ENCODE measurements at places on chromosomes 6 and 20.

DNA sequence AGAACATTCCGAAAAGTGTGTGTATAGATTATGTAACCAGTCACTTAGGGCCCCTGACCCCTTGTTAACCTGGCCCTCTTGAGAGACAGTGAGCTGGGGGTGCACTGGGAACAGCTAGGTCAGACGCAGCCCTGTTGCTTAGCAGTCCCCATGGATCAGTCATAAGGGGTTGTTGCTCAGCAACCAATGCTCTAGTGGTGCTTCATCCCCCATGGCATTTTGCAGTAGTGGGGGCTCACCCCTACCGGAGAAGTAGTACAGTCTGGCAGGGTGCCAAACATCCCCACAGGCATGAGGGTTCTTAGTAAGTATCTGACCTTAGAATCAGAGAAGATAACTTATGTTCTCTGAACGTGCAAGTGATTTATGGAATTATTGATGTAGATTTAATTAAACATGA lies 12.3 kb downstream of the PKIB start:
- DNase-seq = no peak

- peak; percentile 62 for DNase-seq
These were observed 43.2 kb downstream of the NCOA3 start for GRCh38 chr20:47544852-47545251.

- no peak for DNase-seq
These were observed 933 bp downstream of the SSR1 start for GRCh38 chr6:7311917-7312615.

DNA sequence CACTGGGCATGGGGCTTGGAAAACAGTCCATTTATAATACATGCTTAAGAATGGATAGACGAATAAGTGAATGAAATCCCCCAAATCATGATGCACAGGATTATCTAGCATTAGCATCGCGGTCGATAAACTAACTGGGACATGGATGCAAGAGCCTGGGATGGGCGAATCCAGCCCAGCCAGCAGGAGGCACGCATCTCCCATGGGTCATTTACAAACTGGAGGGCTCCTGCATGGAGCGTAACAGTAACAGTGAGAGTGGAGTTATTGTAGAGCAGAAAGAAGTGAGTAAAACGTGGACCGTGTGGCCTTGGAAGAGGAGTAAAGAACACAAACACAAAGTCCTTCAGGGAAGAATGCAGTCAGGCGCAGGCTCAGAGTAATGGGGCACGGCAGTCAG lies 136.5 kb downstream of the AGPAT4 start:
- DNase-seq = no peak

DNA sequence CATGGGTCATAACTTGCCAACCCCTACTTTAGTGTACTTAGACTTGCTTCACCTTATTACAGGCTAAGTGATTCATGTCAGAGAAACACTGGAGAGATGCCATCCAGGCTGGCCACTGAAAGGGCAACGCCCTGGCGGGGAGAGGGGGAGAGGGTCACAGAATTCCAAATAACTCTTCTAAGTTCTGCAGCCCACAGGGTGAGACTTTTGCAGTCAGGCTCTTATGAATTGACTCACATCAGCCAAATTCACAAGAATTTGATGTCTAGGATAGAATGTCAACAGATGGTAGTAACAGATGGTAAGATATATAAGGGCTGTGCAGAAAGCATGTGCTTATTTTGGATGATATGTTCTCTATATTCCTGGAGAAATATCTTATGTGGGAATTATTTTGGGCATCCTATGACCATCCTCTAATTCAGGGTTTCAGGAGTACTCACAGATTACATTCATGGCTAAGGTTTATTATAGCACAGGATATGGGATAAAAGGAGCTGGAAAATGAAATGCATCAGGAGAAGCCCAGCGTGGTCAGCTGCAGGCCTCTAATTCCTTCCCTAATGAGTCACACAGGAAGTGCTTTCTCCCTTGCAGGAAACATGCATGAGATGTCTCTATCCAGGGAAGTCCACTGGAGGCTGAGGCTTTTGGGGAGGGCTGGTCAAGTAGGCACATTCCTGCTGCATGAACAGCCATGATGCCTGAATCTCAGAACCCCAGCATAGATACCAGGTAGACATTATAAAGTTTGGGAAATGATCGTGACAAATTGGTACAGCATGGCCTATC lies 58.7 kb upstream of the RIN2 start:
- DNase-seq = peak; percentile 42

GRCh38 chr20:62297449-62298227 lies 5.2 kb upstream of the ADRM1 start:
- DNase-seq = no peak

DNA sequence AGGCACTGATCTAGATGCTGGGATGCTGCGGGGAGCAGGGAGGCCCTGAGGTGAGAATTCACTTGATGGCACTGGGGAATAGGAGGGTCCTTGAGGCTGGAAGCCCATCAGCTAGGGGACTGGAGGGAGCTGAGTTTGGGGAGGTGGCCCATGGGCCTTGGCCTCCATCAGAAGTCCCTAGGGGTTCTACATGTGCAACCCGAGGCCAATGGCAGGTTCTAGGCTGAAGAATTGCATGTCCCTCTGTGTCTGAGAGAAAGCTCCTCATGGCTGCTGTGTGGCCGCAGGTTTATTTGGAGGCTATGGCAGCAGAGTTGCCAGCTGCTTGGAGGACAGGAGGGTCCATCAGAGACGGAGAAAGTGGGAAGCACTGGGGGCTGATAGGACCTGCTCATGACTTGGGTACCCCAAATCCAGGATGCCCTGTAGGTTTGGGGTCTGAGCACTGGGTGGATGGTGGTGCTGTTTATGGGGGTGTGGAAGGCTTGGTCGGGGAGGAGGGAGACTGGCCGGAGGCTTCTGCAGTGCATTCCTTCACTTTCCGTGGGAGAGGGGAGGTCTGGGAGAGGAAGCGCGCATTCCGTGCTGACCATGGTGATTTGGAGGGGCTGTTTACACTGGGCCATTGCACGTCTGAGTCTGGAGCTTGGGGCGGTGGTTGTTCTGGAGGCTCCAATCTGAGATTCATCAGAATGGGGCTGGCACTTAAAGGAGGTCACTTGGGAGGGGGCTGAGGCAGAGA lies 24.8 kb upstream of the PHACTR3 start:
- no peak for DNase-seq

- DNase-seq = no peak
These were observed 2.3 kb upstream of the REV3L start for GRCh38 chr6:111485342-111485741.

DNA sequence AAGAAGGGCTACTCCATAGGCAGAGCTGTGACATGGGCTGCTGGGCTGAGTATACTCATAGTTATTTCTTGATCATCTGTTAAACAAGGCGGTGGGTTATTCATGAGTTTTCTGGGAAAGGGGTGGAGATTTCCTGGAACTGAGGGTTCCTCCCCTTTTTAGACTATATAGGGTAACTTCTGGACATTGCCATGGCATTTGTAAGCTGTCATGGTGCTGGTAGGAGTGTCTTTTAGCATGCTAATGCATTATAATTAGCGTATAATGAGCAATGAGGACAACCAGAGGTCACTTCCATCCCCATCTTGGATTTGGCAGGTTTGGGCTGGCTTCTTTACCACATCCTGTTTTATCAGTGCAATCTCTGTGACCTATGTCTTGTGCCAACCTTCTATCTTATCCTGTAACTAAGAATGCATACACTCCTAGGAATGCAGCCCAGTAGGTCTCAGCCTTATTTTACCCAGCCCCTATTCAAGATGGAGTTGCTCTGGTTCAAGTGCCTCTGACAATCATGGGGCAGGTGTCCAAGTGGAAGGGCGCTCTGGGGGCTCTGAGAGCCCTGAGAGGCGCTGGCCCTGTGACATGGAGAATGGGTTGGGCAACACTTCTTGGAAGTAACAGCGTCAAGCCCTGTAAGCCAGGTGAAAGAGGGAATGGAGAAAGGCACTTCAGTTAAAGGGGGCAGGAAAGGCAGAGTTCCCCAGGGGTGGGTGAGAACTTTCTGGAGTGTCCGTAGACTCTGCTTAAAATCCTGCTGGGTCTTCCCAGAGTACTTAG lies 354.2 kb upstream of the SULF2 start:
- peak; percentile 87 for DNase-seq

- DNase-seq = no peak
These were observed 11.9 kb downstream of the CD40 start for GRCh38 chr20:46129955-46130481.

- no peak for DNase-seq
These were observed 12.0 kb upstream of the GMDS start for GRCh38 chr6:2257363-2257762.

DNA sequence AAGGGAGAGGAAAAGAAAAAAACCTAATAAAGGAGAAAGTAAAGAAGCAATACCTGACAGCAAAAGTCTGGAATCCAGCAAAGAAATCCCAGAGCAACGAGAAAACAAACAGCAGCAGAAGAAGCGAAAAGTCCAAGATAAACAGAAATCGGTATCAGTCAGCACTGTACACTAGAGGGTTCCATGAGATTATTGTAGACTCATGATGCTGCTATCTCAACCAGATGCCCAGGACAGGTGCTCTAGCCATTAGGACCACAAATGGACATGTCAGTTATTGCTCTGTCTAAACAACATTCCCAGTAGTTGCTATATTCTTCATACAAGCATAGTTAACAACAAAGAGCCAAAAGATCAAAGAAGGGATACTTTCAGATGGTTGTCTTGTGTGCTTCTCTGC lies 70.8 kb upstream of the RNF146 start:
- no peak for DNase-seq

- no peak for DNase-seq
These were observed 7.9 kb downstream of the RIN2 start for GRCh38 chr20:19765913-19766312.

DNA sequence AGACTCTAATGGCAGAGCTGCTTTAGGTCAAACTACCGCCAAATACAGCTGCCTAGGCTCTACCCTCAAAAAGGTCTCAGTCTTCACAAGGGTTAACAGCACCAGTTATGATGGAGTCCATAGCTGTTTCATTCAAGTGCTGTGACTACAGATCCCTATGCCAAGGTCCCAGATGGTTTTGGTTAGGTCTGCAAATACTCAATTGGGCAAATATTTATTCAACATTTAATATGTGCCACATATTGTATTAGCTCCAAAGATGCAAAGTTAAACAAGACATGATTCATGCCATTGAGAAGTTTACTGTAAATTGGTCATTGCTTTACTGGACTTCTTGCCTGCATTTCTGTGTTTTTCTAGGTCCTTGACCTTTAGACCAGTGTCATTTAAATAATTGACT lies 55.8 kb upstream of the TFAP2D start:
- no peak for DNase-seq

DNA sequence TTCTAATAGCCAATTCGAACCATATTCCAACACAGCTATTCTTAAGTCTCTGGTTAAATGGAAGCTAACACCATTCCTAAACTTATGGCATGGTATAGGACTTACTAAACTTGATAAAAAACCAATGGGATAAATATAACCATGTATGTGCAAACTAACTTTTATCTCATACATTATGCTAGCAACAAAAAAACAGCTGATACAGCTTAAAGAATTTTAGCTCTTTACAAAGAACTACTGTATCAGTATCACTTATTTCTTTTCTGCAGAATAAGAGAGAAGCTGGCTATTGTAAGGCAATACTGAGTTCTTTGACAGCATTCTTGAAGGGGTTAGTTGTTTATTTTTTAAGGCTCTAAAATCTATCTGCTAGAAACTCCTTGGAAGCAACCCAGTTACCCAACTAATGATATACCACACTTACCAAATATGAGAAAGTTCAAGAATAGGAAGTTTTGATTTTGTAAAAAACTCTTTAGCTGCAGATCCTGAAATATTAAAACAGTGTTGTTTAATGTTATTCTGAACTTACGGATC lies 44.9 kb downstream of the REPS1 start:
- no peak for DNase-seq

- DNase-seq = no peak
These were observed 40.6 kb upstream of the JAG1 start for GRCh38 chr20:10714236-10714975.

GRCh38 chr6:170383466-170384035 lies 77.0 kb downstream of the FAM120B start:
- DNase-seq = no peak

GRCh38 chr6:72553531-72554511 lies 68.0 kb upstream of the KCNQ5 start:
- DNase-seq = peak; percentile 49

- DNase-seq = no peak
These were observed 114.3 kb downstream of the UBE3D start for GRCh38 chr6:82951389-82951788.

GRCh38 chr6:2173203-2173961 lies 72.0 kb downstream of the GMDS start:
- no peak for DNase-seq

DNA sequence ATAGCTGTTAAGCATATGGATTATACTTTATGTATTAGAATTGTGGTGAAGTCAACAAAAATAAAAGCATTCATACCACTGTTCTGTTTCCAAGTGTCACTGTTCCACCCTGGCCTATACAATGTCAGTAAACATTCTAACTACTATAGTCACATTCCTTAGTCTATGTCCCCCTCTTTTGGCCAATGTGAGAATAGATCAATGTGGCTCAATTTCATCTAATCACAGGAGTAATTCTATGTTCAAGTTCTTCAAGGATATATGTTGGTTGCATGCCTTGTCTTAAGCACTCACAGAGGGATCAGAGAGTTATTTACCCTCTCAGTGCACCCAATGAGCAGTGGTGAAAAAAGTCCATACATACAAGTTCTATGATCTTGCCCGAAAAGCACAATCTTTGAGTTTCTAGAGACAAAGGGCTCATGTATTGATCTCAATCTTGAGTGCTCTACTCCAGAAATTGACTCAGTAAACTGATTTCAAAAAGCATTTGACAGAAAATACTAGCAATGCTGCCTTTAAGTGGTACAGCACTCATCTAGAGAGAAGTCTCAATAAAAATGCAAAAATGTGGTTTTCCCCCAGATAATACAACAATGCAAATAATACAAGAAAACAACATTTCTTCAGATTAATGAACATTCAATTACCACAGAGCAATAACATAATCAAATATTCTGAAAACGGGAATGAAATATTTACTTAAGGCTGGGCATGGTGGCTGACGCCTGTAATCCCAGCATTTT lies 16.5 kb downstream of the SMLR1 start:
- peak; percentile 18 for DNase-seq
